Stimulated activated CD8-positive, alpha-beta memory T cell treated with anti-CD3 and anti-CD28 coated beads, Interleukin-2, amount 100 ng/mL, for 1 hour (primary cell): ENCODE measurements at places on chromosomes 3 and 15.

DNA sequence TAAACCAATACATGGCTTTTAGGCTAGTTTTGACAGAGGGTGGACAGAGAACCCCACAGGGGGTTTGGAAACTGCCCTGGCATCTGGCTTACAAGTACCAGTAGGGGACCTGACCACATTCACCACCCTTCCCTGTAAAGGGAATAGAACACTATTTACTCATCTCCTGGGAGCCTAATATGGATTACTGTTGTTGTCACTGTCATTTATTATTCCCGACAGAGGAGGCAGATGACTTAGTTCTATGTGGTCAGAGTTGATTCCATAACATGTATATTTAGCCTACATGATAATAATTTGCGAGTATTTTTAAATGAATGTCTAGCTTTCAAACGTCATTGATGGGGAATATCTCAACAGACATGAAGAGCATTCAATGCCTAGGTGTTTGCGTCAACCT lies 15.9 kb downstream of the ZBTB38 start:
- DNase-seq, result no peak

- no peak for DNase-seq
These were observed 85.6 kb upstream of the MEF2A start for GRCh38 chr15:99480016-99480810.

- no peak for DNase-seq
These were observed 20.2 kb upstream of the KIF23 start for GRCh38 chr15:69393831-69394491.

DNA sequence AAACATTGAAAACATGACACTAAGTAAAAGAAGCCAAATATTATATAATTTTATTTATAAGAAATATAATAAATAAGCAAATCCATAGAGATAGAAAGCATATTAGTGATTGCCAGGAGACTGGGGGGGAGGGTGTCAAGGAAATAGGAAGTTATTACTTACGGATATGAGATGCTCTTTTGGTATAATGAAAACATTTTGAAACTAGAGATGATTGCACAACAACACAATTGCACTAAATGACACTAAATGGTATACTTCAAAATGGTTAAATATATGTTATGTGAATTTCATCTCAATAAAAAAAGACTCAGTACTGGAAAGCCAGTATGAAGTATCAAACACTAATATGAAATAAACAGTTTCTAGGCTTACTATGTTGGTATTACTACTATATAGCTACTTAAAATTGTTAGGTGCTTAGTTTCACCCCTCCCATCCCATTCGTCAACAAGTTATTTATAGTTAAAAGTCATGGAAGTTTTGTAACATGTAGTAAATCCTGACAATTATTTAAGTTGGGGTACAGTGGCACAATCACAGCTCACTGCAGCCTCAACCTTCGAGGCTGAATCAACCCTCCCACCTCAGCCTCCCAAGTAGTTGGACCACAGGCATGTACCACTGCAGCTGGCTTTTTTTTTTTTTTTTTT lies 43.7 kb downstream of the STAG1 start:
- no peak for DNase-seq

DNA sequence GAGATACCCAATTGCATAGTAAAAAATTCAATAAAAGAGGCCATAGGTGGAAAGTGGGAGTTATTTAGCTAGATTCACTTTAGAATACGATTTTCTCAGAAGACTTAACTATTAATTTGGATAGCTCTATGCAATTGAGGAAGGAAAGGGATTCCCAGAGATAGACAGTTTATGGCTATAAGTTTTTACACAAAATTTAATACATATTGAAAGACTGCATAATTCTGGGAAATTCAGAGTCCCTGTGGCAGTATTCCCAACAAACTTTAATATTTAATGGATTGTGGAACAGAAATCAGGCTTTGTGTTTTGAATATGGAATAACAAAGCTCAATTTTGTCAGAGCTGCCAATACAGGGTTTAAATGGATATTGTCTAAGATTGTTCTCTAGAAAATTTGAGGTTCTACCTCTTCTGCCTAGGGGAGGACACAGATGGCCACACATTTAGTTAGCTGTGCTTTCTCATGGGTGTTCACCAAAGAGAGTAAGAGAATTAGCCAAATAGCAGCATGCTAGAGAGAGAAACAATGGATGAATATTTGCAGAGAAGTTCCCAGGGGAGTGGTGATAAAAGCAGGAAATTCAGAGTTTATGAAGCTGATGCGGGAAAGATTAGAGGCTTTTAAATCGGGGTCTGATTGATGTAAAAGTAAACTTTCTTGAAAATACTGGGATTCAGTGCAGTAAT lies 8.5 kb downstream of the ISL2 start:
- no peak for DNase-seq

GRCh38 chr15:37537802-37538201 lies 396.6 kb upstream of the TMCO5A start:
- no peak for DNase-seq

GRCh38 chr3:94414418-94414817 lies 351.6 kb downstream of the NSUN3 start:
- DNase-seq, result no peak

DNA sequence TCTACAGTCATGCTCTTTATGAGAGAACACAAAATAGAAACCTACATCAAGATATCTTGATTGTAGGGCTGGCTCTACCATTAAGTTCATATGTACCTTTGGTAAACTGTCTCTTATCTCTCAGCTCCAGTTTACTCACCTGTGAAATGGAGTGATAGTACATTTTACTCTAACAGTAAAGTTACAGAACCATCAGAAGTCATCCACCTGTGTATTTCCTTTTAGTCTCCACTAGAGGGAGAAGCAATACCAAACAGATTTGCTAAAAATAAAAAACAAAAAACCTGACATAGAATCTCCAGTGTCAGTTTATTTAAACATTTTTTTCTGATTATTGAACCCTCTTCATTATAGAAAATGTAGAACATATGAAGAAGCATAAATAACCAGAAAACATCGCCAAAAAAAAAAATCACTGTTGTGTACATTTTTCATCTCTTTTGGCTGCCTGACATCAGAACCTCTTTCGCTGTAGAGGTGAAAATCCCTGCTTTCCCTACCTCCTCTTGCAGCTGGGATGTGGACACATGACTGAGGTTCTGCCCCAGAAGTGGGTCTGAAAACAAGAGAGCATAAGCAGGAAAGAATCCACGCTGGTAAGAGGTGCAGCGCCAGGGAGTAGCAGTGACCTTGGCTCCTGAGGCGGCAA lies 48.7 kb upstream of the WDR72 start:
- no peak for DNase-seq

- no peak for DNase-seq
These were observed 19.6 kb upstream of the MITF start for GRCh38 chr3:69719587-69720122.

DNA sequence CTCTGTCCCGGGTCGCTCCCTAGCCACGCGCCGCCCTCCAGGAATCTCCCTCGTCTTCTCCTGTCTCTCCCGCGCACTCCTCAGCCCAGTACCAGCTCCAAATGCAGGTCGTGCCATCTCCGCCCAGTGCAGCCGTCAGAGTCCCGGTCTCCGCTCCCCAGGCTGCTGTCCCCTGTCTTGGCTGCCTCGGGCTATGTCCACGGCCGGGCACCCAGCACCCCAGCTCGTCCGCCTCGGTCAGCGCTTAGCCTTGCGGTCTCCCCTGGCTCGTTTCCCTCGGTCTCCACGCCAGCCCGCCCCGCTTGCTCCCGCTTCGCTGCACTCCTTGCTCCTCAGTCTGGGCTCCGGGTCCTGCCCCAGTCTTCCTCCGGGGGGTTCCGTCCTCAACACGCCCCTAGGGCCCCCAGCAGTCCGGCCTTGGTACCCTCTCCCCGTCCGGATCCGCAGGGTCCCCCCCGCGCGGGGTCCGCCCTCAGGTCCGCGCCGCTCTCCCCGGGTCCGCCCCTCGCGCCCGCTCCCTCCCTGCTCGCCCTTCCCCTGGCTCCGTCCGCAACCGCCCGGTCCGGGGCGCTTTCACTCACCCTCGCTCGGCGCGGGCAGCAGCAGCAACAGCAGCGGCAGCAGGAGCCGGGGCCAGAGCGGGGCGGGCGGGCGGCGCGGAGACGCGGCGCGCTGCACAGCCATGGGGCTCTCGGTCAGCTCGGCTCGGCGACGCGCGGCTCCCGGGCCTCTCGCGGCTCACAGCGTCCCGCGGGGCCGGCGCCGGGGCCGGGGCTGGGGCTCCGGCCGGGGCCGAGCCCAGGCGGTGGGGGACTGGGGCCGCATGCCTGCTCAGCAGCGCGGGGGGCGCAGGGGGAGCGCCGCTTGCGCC lies 462 bp downstream of the IGDCC3 start:
- no peak for DNase-seq

DNA sequence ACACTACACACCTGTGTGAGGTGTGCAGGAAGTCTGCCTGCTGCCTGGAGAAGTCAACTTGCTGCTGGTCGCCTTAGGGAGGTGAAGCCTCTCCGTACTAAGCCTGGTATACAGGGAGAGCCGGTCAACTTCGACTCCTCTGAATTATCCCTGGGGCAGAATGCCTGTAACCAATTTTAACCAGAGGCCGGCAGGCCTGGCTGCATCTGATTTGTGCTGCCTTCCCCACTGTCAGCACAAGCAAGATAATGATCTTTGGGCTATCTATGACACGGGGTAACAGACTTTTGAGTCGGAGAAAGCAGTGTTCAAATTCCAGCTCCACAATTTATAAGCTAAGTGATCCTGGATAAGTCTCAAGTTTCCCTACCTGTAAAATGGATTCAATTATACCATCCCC lies 42.3 kb downstream of the MAGEF1 start:
- no peak for DNase-seq

- DNase-seq, result no peak
These were observed 426.3 kb downstream of the AGBL1 start for GRCh38 chr15:86505951-86506350.

DNA sequence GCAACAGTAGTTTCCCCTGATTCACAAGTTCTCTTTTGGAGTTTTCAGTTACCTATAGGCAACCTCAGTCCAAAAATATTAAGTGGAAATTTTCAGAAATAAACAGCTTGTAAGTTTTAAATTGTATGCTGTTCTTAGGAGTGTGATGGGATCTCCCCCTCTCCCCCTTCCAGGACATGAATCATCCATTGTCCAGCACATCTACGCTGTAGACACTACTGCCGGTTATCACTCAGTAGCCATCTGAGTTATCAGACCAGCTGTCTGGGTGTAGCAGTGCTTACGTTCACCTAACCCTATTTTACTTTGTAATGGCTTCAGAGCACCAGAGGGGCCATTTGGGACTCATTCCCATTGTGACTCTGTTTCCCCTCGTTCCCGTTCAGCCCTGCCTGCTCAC lies 96.7 kb upstream of the PLXNA1 start:
- DNase-seq, result no peak

DNA sequence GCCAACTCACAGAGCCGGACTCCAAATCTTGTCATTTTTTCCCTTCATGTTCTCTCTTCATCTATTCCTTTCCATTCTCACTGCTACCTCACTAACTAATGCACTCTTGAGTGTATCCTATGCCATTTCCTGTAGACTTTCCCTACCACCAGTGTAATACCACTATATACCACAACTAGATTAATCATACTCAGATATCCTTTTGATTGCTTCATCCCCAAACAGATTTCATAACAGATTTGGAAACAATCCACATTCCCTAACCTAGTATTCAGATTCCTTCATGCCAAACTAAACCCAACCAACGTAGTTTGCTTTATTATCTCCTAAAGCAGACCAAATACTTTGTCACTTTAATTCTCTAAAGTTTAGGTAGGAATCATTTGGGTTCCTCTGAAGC lies 2.6 kb upstream of the PLOD2 start:
- DNase-seq, result no peak

GRCh38 chr3:177553012-177553411 lies 355.7 kb upstream of the TBL1XR1 start:
- no peak for DNase-seq

- DNase-seq, result no peak
These were observed 58.5 kb downstream of the RFTN1 start for GRCh38 chr3:16455001-16455400.

DNA sequence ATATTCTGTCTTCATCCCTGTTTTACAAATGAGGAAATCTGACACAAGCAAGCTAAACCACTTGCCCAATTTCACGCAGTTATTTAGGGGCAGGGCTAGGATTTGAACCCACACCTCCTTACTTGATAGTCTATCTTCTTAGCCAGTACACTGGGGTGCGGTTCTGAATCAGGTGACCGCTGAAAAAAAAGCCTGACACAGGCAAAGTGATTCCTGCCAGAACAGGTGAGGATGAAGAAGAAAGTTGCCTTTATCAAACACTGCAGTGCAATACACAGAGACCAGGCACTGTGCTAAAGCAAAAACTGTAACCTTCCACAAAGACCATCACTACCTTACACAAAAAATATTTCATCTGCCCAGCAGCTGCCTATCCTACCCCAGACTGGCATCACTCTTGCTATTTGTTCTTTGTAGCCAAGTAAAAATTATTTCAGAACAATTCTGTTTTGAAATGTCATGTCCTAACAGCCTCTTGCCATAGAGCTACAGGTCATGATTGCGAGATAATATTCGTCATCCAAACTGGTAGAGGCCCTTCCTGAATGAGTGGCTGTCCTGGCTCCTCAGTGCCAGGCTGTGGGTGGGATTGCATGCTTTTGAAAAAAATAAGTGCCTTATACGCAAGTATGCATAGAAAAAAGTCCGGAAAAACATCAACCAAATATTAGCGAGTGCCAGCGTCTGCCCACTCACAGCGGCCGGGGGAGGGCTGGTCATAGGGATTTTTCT lies 142.3 kb upstream of the TPM1 start:
- DNase-seq, result no peak

DNA sequence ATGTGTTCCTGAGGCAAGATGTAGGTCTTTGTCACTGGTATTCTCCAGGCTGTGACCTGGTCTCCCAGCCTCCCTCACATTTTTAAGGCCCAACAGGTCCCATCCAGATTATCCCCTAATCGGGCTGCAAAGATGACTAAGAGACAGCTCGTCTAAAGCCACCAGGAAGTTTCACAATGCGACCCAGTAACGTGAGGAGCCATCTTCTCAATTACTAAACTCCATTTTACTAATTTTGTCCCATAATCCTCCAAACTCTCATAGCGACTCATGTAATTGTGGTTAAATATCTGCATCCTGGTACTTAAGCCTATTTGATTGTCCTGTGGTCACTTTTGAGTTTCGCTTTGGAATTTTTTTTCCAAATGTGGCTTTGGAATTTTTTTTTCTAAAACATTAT lies 8.7 kb upstream of the PLA2G4F start:
- DNase-seq, result no peak

DNA sequence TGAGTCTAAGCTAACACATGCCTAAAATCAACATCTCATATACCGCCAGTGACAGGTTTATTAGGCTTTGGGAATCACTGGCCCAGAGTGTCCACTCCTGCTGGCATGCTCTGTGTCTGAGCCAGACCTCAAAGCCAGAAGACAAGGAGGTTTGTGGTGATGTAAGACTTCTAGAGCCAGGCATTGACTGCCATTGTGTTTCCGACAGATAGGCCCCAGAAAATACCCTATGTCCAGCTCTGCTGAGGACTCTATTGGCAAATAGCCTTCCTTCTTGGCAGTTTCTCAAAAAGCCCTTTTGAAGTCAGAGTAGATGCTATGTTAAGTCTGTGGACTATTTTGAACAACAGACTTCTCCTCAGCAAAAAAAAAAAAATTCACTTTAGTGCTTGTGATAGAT lies 181.9 kb upstream of the UBE2E1 start:
- no peak for DNase-seq

- no peak for DNase-seq
These were observed 6.7 kb upstream of the PFN2 start for GRCh38 chr3:149977386-149977785.
